Activated CD8-positive, alpha-beta memory T cell treated with anti-CD3 and anti-CD28 coated beads for 1 hour (primary cell): ENCODE measurements at places on chromosomes 11 and 22.

DNA sequence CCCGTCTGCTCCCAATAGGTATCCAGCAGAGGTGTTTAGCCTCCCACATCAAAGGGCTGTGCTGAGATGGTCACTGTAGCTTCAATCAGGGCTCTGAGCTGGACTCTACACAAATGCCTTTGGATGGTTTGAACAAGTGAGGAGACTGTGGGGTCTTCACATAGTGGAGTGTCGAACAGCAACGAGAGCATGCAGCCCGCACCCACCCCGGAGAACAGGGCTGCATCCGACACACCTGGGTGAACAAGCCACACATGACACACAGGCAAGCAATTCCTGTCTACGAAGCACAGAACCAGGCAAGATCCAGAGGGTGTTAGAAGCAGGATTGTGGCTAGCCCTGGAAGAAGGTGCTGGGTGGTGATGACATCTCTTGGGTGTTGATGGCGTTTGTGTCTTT lies 58.0 kb upstream of the FGF3 start:
- DNase-seq, result no peak

GRCh38 chr22:46482056-46482675 lies 55.3 kb downstream of the CELSR1 start:
- DNase-seq, result no peak

GRCh38 chr11:44994753-44995152 lies 44.1 kb upstream of the TP53I11 start:
- no peak for DNase-seq

DNA sequence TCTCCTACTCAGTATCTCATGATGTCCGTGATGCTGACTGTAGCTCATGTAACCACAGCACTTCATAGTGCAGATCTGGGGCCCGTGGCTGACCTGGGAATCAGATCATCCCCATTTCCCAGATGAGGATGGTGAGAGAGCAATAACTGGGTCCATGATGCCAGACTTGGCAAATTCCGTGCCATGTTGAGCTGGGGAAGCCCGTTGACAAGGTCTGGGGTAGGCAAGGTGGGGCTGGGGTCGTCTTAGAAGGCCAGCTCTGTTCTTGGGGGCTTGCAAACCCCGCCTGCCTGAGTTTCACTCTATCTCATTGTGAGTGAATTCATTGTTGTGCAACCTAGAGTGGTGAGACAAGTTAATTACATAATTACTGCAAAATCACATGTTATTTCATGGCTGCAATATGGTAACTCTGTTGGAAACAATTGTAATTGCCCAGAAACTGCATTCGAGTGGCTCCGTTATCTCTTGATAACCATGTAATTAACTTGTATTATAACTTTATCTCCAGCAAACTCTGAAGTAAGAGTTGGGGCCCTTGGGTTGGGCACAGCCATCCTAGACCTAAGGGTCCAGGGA lies 41.7 kb downstream of the LMO1 start:
- DNase-seq, result no peak

GRCh38 chr11:116446048-116446941 lies 326.5 kb downstream of the BUD13 start:
- DNase-seq, result no peak

DNA sequence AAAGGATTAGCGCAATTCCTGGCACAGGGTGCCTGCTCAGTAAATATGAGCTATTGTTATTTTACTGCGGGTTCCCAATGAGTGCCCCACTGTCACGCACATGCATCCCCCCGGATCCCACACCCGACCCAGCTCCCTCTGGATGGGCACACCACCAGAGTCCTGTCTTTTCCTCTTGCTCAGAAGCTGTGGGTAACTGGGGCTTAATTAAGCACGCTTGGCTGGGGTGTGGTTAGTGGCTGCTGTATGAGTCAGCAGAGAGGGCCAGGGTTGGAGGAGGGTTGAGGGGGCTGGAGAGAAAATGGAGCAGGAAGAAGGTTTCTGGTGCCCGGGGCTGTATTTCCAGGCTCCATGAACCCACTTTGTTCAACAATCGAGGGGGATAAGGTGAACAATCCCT lies 30.3 kb upstream of the NECTIN1 start:
- DNase-seq, result no peak

GRCh38 chr11:118168316-118168715 lies 8.1 kb downstream of the SCN2B start:
- DNase-seq, result no peak

DNA sequence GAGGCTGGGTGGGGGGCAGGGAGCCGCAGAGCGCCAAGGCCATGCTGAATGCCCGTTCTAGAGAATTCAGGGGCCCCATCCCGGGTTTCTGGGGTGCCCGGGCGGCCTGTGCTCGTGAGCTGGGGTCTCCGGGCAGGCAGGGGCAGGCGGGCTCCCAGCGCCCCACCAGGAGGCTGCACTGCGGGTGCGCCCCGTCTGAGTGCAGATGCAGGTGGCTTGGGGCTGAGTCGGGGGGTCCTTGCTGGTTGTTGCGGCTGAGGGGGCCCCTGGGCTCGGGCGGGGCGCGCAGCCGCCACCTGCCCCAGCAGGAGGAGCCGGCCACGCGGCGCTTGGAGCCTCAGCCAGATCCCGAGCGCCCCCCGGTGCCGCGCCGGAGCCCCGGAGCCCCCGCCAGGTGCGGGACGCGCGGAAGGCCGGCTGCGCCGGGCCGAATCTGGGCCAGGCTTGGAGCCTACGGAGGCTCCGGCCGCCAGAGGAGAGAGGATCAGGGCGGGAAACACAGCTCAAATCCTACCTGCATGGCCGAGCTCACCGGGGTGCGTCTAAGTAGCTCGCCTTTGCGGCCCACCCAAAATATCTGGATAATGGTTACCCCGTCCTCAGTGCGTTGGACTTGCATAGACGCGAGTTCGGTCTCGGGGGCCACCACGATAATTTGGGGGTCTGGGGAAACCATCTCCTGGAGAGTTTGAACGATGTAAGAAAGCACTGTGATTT lies 590 bp upstream of the IGF2 start:
- no peak for DNase-seq

GRCh38 chr11:95153857-95154246 lies 64.2 kb downstream of the ENDOD1 start:
- no peak for DNase-seq

- no peak for DNase-seq
Measured at GRCh38 chr22:27973846-27974245, 54.8 kb upstream of the PITPNB start.

DNA sequence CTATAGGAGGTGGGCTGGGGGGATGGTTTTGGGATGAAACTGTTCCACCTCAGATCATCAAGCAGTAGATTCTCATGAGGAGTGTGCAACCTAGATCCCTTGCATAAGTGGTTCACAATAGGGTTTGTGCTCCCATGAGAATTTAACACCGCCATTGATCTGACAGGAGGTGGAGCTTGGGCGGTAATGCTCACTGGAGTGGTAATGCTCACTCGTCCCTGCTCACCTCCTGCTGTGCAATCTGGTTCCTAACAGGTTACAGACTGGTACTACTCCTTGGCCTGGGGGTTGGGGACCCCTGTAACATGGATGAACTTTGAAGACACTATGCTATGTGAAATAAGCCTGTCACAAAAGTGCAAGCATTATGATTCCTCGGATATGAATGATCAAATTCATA lies 87.0 kb upstream of the CLNS1A start:
- no peak for DNase-seq

- DNase-seq, result no peak
Measured at GRCh38 chr11:60221181-60221580, 21.8 kb downstream of the MS4A4E start.

GRCh38 chr11:43892851-43893250 lies 12.2 kb downstream of the ALKBH3 start:
- DNase-seq, result no peak

- DNase-seq, result no peak
Measured at GRCh38 chr11:107808521-107808920, 50.1 kb downstream of the SLC35F2 start.

DNA sequence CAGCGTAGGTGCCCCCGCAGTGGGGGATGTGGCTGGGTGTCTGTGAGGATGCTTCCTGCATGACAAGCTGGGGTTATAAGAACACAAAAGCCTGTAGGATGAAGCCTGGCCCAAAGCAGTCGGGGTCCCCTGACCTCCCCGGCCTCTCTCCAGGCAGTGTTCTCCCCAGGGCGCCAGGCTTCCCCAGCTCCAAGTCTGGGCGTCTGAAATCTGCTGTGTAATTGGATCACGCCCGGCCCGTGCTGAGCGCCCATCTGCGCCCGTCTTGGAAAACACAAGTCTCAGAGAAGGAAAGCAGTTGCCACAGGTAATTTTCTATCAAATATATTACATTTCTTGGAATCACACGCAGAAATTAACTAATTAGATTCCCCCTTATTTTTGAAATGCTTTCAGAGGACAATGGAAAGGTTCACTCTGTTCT lies 233.3 kb downstream of the CTTN start:
- no peak for DNase-seq

- no peak for DNase-seq
Measured at GRCh38 chr11:95711162-95711944, 78.2 kb downstream of the FAM76B start.

GRCh38 chr11:815675-816432 lies 2.9 kb upstream of the PNPLA2 start:
- no peak for DNase-seq

- no peak for DNase-seq
Measured at GRCh38 chr22:46309526-46310085, 12.9 kb downstream of the GTSE1 start.

DNA sequence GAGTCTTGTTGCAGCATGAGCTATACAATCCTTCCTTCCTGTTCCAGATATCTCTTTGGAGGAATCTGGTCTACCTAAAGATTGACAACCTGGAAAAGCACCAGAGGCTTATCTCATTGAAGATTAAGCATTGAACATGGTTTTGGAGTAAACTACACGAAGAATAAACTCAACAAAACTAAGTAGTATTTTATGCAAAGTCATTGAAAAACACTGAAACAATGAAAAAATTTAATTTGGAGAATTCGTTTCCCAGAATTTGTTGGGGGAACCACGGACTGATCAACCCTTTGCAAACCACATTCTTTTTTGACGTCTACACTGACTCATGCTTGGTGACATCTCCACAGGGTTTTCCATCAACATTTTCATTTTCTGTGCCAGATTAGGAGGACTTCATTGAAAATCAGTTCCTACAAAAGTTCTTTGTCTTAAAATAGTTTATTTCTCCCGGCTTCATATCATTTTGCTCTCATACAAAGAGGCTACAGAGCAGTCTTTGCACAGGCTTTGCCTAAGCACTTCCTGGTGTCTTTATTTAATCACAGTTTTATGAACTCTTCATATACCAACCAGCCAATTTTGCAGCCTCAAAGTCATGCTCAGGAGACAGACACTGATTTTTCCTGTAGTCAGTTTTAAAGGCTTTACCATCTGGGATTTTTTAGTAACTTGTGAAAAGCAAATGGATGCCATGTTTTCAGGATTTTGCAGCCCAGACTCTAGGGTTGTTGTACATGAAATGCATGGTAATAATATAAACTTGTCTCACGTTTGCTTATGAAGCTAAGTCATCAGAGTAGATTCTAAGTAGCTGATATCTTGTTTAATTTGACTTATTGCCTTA lies 186.3 kb downstream of the C11orf91 start:
- DNase-seq, result no peak

GRCh38 chr11:2474059-2474901 lies 29.5 kb downstream of the KCNQ1 start:
- no peak for DNase-seq

DNA sequence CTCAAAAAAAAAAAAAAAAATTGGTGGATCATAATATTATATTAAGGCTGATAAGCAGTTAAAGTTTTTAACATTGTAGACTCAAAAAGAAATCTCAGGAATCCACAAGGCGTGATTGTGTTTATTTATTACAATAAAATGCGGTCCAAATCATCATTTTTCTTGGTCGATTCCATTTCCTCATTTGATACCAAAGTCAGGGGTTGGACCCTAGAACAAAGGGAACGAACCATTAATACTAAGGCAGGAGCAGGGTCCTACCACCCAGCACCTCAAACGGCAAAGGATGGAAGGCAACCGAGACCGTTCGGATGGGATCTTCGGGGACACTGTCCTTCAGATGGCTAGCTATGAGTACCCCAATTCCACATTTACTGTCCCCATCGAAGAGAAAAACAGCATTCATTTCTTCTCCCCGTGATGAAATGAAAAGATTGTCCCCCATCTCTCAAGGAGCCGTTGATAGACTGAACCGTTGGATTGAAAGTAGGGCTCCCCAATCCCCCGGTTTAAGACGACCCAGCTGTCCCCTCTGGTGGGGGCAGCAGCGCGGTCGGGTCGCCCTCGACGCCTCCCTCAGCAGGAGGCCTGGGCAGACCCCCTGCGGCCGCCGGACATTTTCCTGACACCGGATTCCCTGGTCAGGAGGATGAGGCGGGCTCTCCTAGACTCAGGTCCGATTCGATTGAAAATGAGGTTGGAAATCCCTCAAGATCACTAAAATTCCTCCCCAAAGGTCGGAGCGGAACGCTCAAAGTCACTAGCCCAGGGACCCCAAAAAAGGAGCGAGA lies 607 bp downstream of the DMC1 start:
- no peak for DNase-seq

DNA sequence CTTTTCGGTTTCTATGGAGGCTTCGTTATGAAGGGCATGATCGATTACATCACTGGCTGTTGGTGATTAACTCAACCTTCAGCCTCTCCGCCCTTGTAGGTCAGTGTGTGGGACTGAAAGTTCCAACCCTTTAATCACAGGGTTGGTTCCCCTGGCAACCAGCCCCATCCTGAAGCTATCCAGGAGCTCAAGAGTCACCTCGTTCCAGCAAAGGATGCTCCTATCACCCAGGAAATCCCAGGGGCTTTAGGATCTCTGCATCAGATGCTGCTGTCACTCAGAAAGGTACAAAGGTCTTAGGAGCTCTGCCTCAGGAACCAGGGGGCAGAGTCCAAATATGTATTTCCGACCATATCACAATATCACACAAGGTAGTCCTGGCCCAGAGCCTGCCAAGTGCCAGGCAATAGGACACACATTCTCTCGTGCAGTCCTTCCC lies 123.5 kb upstream of the PARVA start:
- no peak for DNase-seq

DNA sequence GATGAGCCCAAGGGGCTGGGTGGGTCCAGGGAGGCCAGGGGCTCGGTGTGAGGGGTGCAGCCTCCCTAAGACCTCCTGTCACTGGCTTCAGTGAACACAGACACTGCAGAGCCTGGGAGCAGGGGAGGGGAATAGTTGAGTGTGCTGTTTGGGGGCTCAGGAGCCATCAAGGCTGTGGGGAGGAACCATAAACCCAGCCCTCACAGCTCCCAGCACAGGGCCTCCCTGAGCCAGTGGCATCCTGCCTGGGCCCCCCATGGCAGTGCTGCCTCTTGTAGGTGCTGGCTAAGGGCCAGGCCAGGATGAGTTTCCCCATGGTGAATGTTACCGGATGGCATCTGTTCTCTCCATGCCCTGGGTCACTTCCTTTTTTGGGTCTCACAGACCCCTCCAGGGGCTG lies 25.5 kb downstream of the KCNJ5 start:
- no peak for DNase-seq

DNA sequence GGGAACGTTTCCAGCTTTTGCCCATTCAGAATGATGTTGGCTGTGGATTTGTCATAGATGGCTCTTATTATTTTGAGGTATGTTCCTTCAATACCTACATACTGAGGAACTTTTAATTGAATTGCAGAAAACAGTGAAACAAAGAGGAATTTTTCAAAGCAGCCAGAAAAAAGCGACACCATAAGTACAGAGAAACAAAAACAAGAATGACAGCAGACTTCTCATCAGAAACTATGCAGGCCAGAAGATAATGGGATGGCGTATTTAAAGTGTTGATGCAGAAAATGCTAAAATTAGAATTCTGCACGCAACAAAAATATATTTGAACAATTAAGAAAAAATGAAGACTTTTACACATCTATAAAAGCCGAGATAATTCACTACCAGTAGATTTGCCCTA lies 95.4 kb upstream of the TIMP3 start:
- DNase-seq, result no peak

- no peak for DNase-seq
Measured at GRCh38 chr11:43358279-43358800, 380 bp upstream of the TTC17 start.

- no peak for DNase-seq
Measured at GRCh38 chr11:115718106-115718505, 213.9 kb upstream of the CADM1 start.
